ENCODE measurements at places on chromosomes 2 and 18.

GRCh38 chr2:114579542-114579941, 137.1 kb downstream of the DPP10 start:
- no peak for DNase-seq

DNA sequence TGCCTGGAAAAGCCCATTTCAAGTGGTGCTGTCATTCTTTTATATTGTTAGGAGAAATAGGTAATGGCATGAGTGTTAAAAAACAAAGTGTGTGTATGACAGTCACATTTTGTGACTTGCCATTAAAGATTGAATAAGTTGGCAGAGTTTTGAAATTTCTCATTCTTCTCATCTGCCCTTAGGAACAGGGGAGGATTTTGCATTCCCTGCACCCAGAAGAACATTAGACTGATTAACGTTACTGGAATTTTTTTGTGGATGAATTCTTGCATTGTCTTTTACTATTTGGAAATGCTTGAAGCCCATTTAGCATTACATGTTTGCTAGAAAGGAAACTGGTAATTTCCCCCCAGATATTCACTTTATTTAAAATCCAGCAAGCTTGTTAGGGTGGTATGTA, 162.2 kb downstream of the BABAM2 start:
- no peak for DNase-seq

- DNase-seq, result no peak
Observed at GRCh38 chr2:191870744-191871143, 23.9 kb upstream of the CAVIN2 start.

DNA sequence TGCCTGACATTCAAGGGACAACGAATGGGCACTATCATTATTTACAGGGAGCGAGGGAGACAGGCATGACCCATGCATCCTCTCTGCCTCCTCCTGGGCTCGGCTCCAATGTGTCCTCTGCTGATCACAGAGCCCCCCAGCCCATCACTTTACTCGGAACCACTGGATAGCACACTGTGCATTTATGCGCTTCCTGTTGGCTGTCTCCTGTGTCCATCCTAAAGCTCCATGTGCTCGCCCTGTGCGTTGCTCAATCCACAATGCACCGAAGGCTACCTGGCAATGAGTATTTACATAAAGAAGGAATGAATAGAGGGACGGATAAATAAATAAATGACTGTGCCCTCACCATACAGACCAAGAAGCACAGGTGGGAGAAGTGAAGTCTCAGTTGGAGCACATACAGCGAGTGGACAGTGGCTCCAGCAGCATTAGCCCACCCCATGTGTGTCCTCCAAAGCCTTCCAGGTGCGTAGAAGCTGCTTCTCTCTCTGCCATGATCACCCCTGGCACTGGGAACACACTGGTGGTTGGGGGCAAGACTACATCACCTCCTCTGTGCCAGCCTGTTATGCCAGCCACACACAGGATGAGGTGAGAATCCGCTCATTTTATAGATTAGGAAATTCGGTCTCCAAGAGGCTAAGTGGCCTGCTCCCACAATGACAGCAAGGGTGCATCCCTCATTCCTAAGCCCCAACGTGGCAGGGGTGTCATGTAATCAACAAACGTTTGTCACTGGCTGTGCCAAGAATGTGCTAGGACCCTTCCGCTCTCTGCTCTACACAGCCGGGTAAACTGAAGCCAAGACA, 2.3 kb upstream of the GDF7 start:
- no peak for DNase-seq

GRCh38 chr2:83191316-83191715, 1267.8 kb downstream of the SUCLG1 start:
- DNase-seq, result no peak

GRCh38 chr2:66575625-66576310, 140.8 kb downstream of the MEIS1 start:
- DNase-seq, result no peak

DNA sequence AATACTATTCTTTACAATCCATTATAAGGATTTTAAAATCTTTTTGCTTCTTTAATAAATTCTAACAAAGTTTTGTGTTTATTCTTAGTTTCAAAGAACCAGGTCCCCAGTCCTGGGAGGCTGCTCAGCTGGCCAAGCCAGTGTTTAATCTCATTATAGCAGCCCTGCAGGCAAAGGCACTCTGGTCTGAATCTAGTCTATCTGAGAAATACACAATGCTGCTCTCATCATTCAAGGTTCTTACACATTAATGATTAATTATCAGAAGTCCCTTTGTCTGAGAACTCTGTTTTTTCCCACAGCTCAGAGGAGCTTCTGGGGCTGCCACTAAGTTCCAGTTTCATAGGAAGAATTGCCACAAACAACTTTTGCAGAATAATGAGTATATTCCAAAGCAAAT, 27.7 kb downstream of the KCTD18 start:
- DNase-seq, result no peak

- no peak for DNase-seq
Observed at GRCh38 chr2:200695601-200696000, 109.8 kb downstream of the AOX1 start.

DNA sequence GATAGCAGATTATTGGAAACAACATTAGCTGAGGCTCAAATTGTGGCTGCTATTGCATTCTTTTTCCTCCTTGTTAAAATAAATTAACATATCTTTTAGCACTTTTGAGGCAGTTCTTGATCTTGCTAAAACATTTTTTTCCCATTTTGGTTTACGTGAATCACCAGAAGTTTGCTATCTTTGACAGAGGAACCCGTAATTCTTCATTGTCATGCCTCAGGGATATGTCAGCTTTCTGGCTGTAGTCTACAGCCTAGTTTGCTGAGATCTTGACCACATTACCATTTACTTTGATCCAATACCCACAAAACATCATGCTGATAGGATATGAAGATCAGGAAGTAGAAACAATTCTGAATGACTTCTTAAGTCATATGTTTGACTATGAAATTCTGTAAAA, 25.1 kb upstream of the FANCL start:
- DNase-seq, result no peak

GRCh38 chr2:47226132-47226922, 71.2 kb upstream of the STPG4 start:
- no peak for DNase-seq

GRCh38 chr18:53458268-53458667, 766.2 kb downstream of the MBD2 start:
- DNase-seq, result no peak

DNA sequence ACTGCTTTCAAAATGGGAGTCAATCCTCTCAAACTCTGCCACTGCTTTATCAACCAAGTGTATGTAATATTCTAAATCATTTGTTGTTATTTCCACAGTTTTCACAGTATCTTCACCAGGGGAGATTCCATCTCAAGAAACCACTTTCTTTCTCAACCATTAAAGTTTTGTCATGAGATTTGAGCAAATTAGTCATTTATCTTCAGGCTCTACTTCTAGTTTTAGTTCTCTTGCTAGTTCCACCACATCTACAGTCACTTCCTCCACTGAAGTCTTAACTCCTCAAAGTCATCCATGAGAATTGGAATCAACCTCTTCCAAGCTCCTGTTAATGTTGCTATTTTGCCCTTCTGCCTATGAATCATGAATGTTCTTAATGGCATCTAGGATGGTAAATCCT, 545.8 kb downstream of the ARHGAP15 start:
- DNase-seq, result no peak

DNA sequence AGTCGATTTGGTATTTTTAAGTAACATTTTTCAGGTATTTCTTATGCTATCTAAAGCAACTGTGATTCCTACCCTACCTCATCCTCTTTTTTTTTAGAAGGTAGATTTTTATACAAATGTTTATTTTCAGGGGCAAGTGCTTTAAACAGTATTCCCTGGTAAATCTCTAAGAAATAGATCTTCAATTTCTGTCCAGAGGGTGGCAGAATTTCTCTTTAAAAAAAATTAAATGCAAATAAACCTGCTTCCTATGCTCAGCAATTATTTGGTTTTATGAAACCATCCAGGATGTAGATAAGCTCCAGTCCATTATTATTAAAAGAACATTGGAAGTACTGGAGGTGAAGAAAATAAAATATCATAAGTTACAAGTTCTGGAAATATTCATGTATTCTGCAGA, 191.9 kb downstream of the MYO3B start:
- DNase-seq, result no peak

DNA sequence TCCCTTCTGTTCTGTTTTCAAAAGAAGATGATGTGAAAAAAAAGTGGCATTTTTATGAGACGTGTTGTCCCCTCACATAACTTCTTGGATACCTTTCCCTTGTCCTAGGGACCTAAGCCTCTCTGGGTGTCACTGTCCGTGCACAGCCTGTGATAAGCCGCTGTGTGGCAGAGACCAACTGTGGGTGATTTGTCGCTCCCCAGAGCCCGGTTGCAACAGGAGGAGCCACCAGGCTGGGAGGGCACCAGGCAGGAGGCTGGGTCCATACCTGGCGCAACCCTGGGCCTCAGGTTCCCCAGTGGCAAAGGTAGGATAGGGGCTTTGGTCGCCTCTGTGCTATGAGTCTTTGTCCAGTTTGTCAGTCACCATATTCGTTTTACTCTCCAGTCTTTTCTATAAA, 82.1 kb downstream of the AGAP1 start:
- DNase-seq, result no peak

DNA sequence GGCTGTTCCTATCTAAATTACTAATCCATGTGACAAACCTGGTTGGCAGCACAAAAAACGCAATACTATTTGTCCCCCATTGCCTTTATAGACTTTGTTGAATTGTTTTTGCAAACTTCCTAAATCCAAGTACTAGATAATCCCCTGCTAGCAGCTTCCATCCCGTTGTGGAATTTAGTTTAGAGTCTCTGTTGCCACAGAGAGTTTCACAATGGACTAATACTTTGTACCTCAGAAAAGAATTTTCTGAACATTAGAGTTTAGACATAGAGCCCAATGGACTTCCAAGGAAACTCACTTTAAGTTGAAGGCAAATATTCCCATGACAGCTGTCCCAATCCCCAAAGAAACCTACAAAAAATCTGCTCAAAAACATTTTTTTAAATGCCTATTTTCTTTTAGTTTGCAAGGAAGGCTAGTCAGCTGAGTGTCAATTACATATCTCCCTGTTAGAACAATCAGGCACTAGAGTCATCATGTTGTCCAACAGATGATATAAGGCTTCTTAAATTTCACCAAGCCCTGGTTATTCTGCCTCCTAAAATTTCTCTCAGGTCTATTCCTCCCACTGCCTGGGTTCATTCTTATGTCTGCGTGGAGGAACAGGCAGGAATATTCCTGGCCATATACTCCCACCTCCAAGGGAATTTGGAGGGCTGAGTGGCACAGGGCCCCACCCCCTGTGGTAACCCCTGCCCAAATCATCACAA, 27.2 kb downstream of the RNF152 start:
- DNase-seq, result no peak

GRCh38 chr2:171939743-171940071, 17.4 kb downstream of the HAT1 start:
- DNase-seq, result no peak

GRCh38 chr2:15945909-15946705, 5.8 kb downstream of the MYCN start:
- no peak for DNase-seq

- DNase-seq, result no peak
Observed at GRCh38 chr2:129203331-129203730, 776.1 kb upstream of the RAB6C start.

GRCh38 chr2:139083121-139083520, 302.9 kb upstream of the NXPH2 start:
- no peak for DNase-seq

DNA sequence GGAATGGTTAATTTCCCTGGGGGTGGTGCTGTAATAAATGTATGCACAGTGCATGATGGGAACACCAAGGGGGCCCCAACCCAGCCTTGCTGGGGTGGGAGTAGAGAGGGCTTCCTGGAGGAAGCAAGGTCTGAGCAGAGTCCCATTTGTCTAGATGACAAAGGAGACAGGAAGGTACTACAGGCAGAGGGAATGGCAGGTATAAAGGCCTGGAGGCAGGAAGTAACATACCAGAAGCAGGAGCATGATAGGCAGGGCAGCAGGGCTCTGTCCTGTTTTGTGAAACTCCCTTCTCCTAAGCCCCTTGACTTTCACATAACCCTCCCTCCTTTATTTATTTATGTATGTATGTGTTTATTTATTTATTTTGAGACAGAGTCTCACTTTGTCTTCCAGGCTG, 3.9 kb downstream of the GMPPA start:
- DNase-seq, result no peak

GRCh38 chr2:217186152-217186551, 326.3 kb upstream of the TNP1 start:
- DNase-seq, result no peak

GRCh38 chr2:238136820-238137537, 1.5 kb upstream of the KLHL30 start:
- DNase-seq, result no peak

DNA sequence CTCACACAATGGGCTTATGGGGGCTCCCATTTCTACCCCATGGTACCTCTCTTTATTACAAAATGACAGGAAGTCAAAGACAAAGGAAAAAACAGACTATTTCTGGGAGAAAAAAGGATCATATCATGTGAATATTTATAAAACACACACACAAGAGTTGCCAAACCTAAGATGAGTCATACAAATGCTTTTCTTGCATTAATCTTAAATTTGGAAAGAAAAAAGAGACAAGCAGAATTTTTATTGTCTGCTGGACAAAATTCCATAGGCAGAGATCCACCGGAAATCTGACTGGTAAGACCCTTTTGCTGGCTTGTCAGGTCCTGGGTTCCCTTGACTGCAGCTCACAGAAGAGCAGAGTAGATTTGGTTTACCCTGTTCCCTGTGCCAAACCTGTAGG, 1732.3 kb upstream of the PIK3C3 start:
- DNase-seq, result no peak

GRCh38 chr2:140269000-140269399, 1488.8 kb upstream of the NXPH2 start:
- DNase-seq, result no peak

GRCh38 chr2:224444783-224445182, 42.9 kb upstream of the FAM124B start:
- no peak for DNase-seq

- DNase-seq, result no peak
Observed at GRCh38 chr2:62334440-62335058, 138.6 kb downstream of the B3GNT2 start.

GRCh38 chr18:38933322-38933721, 1367.7 kb upstream of the CELF4 start:
- DNase-seq, result no peak

DNA sequence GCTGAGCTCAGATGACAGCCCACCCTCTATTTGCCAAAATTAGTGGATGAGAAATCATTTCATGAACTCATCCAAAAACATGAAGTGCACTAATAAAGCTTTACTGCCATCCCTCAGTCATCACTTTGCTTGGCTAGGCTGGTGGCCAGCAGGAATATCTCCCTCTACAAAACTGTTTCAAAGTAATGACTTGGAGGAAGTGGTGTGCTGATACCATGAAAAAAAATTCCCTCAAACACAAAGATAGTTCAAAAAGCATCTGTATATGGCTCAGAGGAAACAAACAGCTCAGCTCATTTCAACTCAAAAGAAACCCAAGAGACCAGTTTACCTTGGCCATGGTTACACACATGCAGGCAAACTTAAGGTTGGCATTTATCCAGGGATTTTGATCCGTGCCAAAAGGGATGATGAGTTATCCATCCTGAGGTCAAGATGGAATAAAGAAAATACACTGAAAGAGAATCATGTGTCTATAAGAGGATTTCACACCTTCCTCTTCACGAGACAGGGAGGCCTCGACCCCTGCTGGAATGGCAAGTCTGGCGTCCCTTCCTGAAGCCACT, 18.4 kb upstream of the WIPF1 start:
- DNase-seq, result no peak

Measured in stimulated activated CD4-positive, alpha-beta T cell treated with anti-CD3 and anti-CD28 coated beads, Interleukin-1b, Interleukin-23, amount 100 ng/mL, for 1 hour (primary cell).